SIG-M5 (cell line): ENCODE measurements at places on chromosomes 1 and 21.

GRCh38 chr21:33229099-33229783 is 497 bp upstream of the IFNAR2 start:
- no peak for DNase-seq

DNA sequence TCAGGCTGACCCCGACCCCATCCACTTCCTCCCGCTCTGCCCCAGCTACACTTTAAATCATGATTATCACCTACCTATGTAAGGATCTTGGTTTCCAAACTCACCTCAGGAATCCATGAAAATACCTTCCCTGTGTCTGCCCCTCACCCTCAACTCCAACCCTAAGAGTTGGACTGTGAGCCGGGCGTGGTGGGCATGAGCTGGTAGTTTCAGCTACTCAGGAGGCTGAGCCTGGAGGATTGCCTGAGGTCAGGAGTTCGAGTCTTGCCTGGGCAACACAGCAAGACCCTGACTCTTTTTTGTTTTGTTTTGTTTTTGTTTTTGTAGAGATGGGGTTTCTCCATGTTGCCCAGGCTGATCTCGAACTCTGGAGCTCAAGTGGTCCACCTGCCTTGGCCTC is 30.5 kb upstream of the CCSAP start:
- no peak for DNase-seq

DNA sequence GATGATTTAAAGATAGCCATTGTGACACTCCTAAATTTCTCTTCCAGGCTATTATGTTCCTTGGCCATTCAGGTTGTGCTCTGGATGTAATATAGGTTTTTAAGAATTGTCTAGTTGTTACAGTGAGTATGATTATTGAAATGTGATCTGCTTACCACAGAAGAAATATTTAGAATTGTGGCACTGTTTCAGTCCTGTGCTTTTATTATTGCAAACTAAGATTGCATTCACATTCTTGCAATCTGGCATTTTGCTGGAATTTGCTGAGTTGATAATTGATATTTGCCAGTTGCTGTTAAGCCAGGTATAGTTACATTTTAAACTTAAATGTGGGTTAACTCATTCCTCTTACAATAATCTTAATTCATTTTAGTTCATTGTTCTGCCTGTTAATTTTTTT is 22.3 kb downstream of the EXO1 start:
- no peak for DNase-seq

DNA sequence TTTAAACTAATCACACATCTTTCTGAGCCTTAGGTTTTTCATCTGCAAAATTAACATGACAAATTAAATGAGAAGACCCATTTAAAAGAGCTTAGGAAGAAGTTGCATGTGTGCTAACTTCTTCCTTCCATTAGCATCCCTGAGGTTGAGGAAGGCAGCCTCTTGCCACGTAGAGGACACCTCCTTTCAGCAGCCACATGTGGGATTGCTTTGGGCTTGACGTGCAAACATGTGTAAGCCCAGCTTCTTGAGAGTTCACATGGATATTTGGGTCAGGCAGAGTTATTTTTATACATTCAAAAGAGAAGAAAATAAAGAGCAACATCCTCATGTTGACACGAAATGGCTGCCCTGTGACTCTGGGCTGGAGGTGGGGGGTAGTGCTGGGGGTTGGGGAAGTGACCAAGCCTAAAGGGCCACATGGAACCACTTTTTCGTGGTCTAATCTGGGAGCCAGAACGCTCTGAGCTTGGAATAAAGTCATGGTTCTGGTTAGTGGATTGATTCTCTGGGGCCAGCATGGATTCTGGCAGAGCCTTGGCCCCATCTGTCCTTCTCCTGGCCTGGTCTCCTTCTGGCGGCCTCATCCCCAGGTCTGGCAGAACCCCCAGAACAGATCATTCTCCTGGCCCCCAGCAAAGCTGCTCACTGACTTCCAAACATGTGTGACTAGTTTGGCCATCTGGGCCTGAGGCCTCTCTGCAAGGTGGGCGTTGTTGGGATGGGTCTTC is 137.1 kb upstream of the USP24 start:
- no peak for DNase-seq

DNA sequence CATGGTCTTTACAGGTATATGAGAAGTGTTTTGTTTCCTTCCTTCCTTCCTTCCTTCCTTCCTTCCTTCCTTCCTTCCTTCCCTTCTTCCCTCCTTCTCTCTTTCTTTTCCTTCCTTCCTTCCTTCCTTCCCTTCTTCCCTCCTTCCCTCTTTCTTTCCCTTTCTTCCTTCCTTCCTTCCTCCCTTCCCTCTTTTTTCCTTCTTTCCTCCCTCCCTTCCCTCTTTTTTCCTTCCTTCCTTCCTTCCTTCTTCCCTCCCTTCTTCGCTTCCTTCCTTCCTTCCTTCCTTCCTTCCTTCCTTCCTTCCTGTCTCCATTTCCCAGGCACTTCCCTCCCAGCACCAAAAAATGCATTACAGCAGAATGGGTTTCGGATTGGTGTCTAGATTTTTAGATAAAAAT is 235.0 kb upstream of the KIAA0040 start:
- DNase-seq: no peak

DNA sequence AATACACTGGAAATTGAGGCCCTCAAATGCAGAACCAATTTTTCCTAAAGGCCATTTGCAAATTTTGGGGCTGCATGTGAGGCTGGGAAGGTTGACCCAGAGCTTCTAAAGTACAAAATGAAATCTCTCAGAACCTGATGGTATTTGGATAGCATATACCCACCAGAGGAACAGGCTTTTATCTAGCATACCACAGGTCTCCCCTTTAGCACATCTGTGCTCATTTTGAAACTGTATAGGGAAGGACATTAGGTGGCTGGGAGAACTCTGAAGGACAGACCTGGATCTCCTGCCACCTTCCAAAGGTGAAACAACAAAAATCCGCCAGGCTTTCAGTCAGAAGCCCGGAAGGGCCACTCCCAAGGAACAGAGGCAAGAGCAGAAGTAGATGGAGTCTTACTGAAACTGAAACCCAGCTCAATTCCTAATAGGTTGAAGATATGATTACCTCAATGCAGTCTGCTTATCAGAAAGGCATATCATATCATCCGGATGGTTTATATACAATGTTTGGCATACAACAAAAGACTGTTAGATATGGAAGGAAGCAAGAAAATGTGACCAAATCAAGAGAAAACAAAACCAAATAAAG is 11.6 kb downstream of the CD55 start:
- no peak for DNase-seq

- no peak for DNase-seq
These were observed 10.9 kb upstream of the BATF3 start for GRCh38 chr1:212710566-212710965.

GRCh38 chr1:247738315-247738714 is at the start of gene OR14K1:
Gene OR14K1, plus strand, starts transcription at chr1:247738615. Its CDS starts 0 bp downstream, at chr1:247738615.
- DNase-seq: no peak

DNA sequence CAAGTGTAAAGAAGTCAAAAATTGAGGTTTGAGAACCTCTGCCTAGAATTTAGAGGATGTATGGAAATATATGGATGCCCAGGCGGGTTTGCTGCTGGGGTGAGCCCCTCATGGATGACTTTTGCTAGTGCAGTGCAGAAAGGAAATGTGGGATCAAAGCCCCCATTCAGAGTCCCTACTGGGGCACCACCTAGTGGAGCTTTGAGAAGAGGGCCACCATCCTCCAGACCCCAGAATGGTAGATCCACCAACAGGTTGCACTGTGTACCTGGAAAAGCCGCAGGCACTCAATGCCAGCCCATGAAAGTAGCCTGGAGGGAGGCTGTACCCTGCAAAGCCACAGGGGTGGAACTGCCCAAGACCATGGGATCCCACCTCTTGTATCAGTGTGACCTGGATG is 330.7 kb upstream of the DPYD start:
- no peak for DNase-seq

GRCh38 chr1:62981434-62981833 is 197.5 kb downstream of the ATG4C start:
- DNase-seq: no peak
